Stimulated activated CD4-positive, alpha-beta T cell treated with anti-CD3 and anti-CD28 coated beads, TNF-alpha, amount 100 ng/mL, for 4 hours (primary cell): ENCODE measurements at places on chromosomes 7 and 10.

GRCh38 chr7:40447345-40447744 lies 312.5 kb downstream of the SUGCT start:
- DNase-seq = no peak

- no peak for DNase-seq
Observed at GRCh38 chr7:132430861-132431822, 145.1 kb downstream of the PLXNA4 start.

- DNase-seq = no peak
Observed at GRCh38 chr10:67784474-67784873, 53.5 kb downstream of the DNAJC12 start.

- peak; percentile 100 for DNase-seq
Observed at GRCh38 chr10:132536877-132537683, 507 bp upstream of the INPP5A start.

GRCh38 chr10:32964270-32964669 lies 6.2 kb upstream of the ITGB1 start:
- DNase-seq = no peak

DNA sequence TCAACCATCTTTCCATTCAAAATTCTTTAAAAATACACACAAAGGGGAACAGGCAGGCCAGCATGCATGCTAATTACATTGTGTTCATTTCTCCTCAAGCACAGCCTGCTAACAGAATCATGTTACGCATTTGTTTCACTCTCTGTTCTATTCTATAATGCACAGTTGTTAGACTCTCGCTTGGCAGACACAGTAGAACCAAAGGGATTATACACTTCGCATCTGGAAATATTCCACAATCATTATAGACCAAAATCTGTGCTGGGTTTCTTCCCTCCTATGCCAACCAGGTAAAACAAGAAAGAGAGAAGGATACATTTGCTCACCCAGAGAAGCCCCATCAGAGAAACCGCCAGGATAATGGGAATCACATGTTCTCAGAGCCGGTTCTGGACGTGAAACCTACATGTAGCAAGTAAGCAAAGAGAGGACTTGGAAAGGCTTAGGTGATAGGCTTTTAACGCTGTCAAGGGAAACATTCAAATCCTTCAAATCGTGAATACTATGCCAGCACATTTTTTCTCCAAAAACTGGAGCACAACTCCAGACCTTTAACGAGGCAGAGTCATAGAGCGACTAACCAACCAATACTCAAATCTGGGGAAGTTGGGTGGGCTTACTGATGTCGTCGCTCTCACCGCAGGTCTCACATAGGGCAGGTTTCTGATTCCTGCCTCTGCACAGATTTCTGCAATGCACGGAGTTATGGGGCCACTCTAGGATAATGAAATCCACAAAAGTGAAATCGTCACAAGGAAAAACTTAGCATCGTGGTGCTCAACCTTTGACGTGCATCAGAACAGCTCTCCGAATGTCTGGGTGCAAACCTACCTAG lies 380.5 kb upstream of the AUTS2 start:
- no peak for DNase-seq

GRCh38 chr10:15436696-15437095 lies 65.6 kb upstream of the FAM171A1 start:
- no peak for DNase-seq

DNA sequence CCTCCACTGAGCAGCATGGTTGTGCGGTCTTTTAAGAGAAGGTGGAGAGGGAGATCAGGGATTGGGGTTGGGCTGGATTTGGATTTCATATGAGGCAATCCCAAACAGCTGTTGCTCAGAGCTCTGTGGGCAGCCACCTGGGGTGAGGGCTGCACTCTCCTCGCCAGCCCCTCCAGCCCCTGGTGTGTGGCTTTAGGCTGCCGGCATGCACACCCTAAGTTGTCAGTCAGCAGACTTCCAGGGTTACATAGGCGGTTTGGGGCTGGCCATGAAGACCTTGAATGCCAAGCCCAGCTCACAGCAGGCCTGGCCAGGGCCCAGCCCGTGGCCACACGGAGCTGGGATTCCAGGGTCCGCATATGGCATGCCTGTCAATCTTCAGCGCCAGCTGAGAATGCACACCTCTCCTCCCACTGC lies 54.8 kb downstream of the ZMIZ1 start:
- DNase-seq = no peak

- DNase-seq = no peak
Observed at GRCh38 chr7:33824911-33825459, 80.4 kb upstream of the BMPER start.

DNA sequence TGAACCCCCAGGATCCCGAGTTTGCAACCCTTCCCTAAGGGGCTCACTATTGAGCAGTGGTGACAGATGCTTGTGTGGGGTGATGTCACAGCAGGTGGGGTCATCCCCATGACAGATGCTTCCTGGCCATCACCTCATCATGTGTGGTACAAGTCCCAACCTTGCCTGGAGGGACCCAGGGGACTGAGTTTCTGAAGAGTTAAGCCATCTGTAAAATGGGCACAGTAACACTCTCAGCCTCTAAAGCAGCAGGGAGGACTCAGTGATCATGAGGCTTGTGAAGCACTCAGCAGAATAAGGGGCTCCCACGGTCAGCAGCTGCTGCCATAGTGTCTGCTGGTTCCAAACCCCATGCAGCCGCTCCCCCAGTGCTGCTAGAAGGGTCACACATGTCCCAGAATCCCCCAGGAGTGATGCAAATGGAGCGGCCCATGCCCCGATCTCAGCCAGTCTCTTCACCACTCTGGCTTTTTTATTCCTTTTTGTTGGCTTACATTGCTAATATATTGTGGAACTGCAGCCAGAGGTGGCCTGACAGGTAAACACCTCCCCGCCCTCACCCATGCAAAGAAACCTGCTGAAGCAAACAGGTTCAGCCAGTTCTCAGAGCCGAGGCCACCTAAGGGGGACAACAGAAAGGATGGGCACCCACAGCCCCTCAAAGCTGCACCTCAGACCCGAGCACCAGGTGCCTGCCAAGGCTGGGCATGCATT lies 102.1 kb upstream of the PDGFA start:
- no peak for DNase-seq

DNA sequence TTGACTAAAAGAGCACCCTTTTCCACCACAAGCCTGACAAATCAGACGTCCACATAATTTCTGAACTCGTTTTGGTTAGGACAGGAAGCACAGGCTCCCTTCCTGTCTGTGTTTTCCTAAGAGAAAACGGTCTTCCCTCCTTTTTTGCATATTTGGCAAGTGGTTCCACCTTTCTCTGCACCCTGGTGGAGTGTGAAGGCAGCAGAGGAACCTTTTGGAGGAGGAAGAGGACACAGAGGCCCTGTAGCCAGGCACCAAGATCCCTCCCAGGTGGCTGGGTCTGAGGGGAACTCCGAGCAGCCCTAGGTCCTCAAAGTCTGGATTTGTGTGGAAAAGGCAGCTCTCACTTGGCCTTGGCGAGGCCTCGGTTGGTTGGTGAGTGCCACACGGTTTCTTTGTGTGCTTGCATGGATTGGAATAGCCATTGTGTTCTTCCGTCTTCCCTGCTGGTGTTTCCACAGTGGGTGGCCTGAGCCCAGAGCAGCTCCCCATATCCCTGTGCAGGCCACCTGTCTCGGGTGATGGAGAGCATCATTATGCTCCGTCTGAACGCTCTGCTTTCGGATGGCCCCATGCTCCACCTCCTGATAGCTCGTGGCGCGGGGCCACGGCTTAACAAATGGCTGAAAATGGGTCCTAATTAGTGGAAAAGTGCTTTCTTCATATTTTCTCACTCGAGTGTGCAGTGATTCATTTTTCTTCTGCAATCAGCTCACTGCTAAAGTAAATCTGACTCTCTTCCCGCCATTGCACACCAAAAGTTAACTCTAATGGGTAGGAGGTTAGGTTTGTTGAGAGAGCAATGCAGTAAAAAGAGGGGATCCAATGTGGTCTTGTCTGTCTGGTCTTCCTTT lies 4.2 kb downstream of the IKZF1 start:
- DNase-seq = no peak

GRCh38 chr10:106216085-106216484 lies 948.4 kb downstream of the SORCS1 start:
- DNase-seq = no peak

- DNase-seq = no peak
Observed at GRCh38 chr7:120405652-120406051, 132.7 kb downstream of the KCND2 start.

- no peak for DNase-seq
Observed at GRCh38 chr10:84896909-84897308, 568.5 kb downstream of the CCSER2 start.

GRCh38 chr7:106329408-106329807 lies 44.6 kb upstream of the NAMPT start:
- no peak for DNase-seq

DNA sequence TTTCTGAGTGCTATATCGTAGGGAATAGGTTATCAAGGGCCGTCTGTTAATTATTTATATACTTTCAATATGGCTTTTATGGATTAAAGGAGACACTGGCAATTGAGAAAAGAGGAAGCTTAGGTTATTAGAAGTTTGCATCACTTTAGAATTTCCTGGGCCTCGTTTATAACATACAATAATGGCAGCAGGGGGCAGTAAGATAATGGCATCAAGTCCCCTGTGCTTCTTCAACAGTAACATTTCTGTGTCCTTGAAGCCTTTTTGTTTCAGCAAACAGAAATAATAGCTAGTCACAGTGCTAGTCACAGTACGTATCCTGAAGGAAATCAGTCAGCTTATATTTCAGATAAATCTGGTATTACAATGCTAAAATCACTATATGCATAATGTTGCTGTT lies 41.9 kb downstream of the SPAM1 start:
- DNase-seq = no peak

- no peak for DNase-seq
Observed at GRCh38 chr10:124078714-124079113, 14.7 kb downstream of the CHST15 start.

GRCh38 chr10:47403446-47404318 lies 19.6 kb upstream of the ZNF488 start:
- no peak for DNase-seq

- DNase-seq = no peak
Observed at GRCh38 chr7:156059369-156059768, 247.1 kb upstream of the SHH start.

DNA sequence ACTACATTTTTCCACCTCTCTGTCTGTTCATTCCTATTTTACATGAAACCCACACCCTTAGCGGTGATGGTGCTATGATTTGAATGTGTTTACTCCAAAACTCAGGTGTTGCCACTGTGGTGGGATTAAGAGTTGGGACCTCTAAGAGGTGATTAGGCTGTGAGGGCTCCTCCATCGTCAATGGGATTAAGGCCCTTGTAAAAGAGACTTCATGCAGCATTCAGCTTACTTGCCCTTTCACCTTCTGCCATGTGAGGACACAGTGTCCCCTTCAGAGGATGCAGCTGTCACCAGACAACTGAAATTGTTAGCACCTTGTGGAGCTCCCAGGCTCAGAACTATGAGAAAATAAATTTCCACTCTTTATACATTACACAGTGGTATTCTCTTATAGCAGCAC lies 182.2 kb downstream of the NOC3L start:
- no peak for DNase-seq

DNA sequence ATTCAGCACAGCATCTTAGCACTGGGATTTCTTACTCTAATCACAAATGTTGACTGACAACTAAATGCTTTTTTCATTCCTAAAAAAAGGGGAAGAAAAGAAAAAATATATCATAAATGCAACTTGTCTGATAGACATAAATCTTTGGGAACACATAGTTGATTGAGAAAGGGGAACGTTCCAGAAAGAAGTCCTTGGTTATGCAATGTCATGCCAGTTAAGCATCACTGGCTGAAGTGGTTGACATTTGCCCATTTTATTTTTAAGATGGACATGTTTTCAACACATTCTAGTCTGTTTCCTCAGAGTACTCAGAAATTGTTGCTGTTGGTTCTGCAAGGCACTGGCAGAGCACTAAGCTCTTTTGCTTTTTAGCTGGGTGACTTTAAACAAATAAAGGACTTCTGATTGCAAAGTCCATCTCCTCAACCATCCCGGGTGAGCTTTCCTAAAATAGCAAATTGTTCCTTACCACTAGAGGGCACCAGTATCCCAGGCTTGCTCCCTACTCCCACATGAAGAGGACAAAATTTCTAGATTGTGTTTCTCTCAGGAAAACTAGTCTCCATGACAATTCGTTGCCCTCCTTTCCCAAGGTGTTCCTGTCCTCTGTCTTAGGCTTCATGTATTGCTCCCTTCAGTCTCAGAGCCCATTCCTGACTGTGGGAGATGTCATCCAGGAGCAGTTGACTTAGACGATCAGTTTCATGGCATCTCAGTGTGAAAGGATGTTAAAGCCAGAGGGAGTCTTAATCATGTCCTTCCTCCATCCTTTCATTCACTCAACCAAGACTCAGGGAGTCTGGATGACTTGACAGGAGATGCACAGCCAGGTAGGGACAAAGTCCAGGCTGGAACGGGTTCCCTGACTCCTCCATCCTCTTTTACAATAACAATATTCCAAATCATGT lies 23.9 kb downstream of the OPALIN start:
- DNase-seq = no peak

GRCh38 chr7:1645071-1645409 lies 25.0 kb upstream of the ELFN1 start:
- no peak for DNase-seq

GRCh38 chr7:133742709-133743538 lies 384.2 kb upstream of the LRGUK start:
- DNase-seq = no peak

- DNase-seq = no peak
Observed at GRCh38 chr7:118243695-118244094, 19.2 kb downstream of the ANKRD7 start.

GRCh38 chr10:63585041-63585440 lies 63.8 kb downstream of the REEP3 start:
- DNase-seq = no peak

DNA sequence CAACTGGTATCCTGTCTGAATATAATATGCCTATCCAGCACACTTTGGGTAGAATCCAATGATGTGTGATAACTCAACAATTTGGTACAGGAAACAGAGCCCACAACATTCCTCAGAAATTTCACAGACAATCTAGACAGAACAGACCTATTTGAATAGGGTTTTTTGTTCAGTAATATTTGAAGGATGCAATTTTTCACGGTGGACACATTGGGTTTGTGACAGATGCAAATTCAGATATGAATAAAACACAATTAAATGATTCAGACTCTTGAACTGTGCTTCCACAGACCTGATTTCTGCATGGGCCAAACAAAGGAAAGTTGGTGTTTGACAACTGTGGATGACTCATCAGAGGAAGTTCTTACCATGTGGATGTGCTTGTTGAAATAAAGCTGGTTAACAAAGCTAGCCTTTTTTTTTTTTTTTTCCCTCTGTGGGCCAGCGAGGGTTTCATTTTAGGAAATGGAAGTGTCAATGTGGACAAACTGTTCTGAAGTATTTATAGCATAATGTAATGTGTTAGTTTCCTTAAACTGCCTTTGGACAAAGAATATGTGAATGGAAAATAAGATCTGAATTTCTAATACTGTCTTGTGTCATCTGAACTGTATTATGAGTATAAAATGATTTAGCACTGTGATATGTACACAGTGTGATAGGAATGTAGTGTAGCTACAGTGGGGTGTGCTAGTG lies 43.2 kb upstream of the FAM133B start:
- DNase-seq = no peak

DNA sequence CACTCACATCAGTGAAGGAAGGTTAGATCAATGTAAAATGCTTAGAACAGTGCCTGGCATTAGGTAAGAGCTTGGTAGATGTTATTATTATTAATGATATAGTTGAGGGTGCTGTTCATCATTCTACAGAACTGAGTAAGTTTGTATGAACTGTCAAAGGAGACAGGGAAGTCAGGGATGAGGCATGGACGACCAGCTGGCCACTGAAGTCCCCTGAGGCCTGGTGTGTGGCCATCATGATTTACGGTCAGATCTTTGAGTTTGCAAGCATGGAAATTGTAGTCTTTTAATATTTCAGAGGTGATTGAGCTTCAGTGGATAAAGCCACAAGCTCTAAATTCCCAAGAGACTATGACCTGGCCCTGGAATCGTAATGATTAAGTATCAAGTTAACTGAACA lies 6.9 kb downstream of the ARMC3 start:
- DNase-seq = no peak
